ENCODE measurements at places on chromosomes 6 and 20. TPM values are rescaled to one million over a fixed set of nuclear protein-coding genes. Genes with fewer than 3 reads are reported as not detected.
A peak's percentile ranks its signal among the peaks of the same experiment; 100 is the strongest.

DNA sequence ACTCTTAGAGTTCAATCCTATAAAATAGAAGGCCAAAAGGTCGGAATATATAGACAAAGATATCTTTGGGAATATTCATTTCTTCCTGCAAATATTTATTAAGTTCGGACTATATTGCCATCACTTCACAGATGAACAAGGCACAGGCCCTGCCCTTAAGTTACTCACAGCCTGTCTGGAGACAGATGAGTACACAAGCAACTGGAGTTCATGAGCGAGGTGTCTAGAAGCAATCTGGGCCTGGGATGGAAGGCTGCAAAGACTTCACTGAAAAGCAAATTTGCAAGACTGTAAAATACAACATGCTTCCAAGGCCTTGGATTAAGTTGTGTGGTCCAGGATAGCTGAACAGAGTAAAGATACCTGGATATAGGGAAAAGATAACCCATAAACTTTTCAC is 56.7 kb upstream of the CEP85L start:
- DNase-seq = peak; percentile 70

DNA sequence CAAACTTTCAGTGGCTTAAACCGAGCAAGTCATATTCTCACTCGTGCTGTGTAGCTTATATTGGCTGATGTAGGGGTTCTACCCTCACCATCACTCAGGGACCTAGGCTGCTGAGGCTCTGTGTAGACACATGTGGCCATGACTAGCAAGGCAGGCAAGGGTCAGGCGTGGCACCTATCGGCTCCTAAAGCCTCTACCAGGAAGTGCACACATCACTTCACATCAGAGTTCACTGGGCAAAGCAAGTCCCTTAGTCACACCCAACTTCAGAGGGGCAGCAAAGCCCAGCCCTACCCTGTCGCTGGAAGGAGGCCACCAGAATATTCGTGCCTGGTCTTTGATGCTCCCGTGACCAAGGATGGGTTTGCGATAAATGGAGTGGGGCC is 42.9 kb downstream of the PPP1R14C start:
- DNase-seq = no peak

DNA sequence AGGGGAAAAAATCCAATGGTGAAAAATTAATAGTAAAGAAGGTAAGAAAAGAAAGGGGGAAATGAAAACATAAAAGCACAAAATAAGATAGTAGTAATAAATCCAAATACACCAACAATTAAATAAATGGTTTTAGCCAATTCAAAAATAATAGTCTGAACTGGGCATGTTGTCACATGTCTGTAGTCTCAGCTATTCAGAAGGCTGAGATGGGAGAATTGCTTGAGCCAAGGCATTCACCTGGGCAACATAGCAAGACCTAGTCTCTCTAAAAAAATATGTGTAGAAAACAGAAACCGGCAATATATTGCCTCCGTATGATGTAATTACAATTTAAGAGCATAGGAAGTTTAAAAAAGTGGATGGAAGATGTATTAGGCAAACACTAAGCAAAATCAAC is 311.3 kb upstream of the FERMT1 start:
- DNase-seq = no peak

POU5F1 gene
- total RNA-seq = 0.22 TPM

- peak; percentile 87 for DNase-seq
Observed at GRCh38 chr6:160950507-160950906, 41.1 kb upstream of the MAP3K4 start.

DNA sequence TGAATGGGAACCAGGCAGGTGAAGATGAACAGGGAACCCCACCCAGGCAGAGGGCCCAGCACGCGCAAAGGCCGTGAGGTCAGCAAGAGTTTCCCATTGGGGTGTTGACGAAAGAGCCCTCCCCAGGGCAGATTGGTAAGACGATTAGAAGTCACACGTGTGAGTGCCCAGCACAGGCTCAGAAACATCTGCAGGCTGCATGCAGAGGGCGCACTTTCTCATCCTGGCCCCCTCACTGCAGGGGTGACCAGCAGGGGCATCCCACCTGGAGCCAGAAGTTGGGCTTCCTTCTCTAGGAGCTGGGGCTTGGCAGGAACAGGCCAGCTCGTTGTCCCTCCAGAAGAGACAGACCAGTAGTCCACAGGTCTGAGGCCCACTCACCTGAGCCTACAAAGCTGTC is 38.4 kb downstream of the VSTM2L start:
- DNase-seq = no peak

DNA sequence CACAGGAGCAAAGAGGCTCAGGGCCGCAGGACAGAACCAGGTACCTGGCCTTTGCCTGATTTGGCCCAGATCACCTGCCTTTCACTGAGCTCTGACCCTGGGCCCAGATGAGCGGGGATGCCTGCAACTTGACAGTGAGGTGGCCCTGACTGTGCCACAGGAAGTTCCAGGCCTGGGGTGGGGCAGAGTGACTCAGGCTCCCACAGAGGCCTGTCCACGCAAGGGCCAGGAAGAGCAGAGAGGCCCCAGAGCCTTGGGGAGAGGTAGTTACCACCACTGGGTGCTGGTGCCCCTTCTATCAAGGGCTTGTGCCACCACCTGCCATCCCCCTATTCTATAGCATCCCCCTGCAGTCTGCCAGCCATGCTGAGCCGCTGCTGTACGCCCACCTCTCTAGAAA is 4.1 kb upstream of the NOL4L start:
- DNase-seq = peak; percentile 76

- DNase-seq = no peak
Observed at GRCh38 chr6:120228297-120228696, 878.7 kb upstream of the MAN1A1 start.

DNA sequence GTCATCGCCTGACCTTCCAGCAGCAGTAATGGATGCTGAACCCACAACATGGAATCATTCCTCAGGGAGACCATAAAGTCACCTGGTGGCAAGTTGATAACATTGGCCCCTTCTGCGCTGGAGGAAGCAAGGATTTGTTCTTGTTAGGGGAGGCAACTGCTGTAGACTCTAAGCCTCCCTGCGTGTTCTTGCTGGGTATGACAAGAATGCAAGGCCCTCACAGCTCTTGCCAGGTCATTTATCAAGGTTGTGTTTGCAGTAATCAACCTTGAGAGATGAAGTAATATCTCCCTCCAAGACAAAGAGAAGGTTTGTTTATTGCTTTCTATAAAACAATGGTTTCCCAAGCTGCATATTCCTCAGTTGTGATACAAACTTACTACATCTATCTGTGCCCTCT is 80.9 kb downstream of the PERP start:
- no peak for DNase-seq

DNA sequence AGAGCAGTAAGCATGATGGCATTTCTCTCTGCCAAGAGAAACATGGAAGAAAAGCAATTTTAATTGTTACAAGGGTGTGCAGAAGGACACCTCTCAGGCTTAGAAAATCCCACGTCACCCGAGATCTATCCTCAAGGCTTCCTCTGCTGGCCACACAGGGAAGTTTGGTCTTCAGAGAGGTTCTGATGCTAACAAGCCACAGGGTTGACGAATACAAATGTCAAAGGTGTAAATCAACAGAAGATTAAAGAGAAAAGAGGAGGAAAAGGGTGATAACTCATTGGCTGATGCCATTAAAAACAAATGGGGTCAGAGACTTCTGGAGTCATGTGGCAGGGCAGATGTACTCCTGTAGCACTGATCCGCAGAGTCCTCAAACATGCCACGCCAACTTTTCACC is 33.6 kb upstream of the SPDEF start:
- no peak for DNase-seq

DNA sequence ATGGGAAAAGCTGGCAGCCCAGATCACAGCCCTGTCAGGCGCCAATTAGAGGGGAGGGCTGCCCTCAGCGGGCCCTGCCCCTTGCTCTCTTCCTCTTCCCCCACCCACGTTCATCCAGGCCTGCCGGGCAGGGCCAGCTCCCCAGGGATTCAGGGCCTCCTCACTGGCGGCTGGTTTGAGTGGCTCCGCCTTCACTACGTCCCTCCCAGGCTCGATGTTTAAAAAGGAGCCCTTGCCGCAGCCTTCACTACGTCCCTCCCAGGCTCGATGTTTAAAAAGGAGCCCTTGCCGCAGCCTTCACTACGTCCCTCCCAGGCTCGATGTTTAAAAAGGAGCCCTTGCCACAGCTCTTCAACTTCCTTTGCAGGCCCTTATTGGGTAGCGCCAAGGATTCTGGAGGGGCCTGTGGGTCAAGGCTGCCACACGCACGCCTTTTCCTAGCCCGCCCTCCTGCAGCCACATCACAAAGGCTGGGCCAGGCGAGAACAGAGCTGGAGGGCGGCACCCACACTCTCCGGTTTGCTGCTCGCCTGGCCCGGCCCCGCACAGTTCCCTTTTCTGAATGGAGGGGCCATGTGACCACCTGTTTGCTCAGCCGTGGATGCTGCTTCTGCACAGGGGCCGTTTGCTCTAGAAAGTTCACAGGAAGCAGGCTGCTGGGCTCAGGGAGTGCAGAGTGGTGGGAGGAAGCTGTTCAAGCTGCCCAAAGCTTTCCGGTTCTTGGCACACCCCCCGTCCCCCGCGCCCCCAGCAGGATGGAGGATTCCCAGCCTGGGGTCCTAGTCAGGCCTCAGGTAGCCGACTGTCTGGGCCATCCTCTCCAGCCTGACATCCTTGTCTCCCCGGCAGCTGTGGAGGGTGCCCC is 1.6 kb downstream of the SLC17A9 start:
- DNase-seq = peak; percentile 92

GNMT gene
- not detected for total RNA-seq

SLC22A1 gene
- not detected for total RNA-seq

GRCh38 chr6:43113431-43114260 is 37.5 kb downstream of the PTK7 start:
- peak; percentile 35 for DNase-seq

DNA sequence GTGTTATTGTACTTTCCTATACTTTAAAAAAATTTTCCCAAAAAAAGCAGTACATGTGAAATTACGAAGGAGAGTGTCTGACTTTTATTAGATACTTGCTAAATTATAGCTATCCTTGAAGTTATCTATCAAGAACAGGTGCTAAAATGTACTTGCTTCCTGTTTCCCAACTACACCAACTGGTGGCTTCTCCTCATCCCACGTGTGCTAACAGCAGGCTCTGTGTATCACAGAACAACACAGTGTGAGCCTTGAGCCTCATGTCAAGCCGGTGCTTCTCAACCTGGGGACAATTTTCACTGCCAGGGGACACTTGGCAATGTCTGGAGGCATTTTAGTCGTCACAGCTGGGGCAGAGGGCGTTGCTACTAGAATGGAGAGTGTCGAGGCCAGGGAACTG is 36.2 kb upstream of the CDYL start:
- DNase-seq = no peak

- DNase-seq = peak; percentile 38
Observed at GRCh38 chr20:58228103-58228483, 360 bp downstream of the ANKRD60 start.

GRCh38 chr6:42555477-42556457 is 8.1 kb upstream of the UBR2 start:
- DNase-seq = no peak

MAP7 gene
- 1.9 TPM for total RNA-seq

EPHA7 gene
- total RNA-seq = not detected

GRCh38 chr6:4598384-4598995 is 177.7 kb upstream of the CDYL start:
- DNase-seq = no peak

B3GAT2 gene
- not detected for total RNA-seq

RAB44 gene
- not detected for total RNA-seq

BANF2 gene
- not detected for total RNA-seq

DNA sequence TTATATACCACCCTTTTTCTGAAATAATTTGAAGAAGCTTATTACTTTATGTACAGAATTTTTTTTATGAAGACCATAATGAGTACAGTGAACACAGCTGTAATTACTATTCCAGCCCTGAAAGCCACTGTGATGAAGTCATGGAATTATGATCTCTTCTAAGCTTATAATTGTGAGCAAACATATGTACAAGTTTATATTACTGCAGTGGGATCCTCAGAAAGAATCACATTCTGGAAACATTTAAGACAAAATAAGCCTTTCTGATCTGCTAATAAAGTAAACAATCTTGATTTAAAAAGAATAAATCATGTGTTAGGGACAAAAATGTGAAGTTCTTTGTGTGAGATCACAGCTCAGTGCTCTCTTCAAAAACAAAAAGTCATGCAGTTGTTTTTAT is 560.4 kb downstream of the CD109 start:
- peak; percentile 37 for DNase-seq

GRCh38 chr6:153962555-153962954 is 76.5 kb upstream of the OPRM1 start:
- DNase-seq = no peak

CD24 gene
- total RNA-seq = 1.4 TPM

SIM1 gene
- total RNA-seq = 1.6 TPM

DNA sequence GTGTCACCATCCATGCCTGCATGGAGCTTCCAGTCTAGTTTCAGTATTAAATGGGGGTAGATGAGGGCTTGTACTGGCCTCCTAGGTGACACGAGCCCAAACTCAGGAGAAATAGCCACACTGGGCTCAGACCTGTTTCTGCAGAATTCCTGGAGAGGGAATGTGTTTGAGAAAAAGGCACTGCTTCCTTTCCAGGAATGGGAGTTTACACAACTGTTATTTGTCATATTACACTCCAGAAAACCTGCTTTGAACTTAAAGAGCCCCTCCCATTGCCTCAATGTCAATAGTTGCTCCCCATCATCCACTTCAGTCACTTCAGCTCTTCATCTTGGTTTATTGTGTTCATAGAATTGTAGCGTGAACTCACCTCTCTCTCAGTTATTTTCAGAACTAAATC is 151.5 kb downstream of the CFAP61 start:
- DNase-seq = no peak

DNA sequence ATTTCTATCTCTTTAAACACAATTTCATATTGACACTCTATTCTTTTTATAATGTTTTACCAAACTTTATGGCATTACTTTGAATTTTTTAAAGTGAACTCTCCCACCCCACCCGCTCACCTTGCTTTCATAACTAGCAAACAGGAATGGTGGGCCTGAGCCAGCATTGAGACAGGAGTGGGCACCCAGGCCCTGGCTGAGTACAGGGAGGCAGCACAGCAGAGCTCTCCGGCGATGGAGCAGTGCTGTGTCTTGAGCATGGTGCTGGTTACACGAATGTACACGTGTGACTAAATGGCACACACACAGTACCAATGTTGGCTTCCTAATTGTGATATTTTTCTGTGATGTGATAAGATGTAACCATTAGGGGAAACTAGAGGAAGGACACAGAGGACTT is 4.5 kb downstream of the CST11 start:
- no peak for DNase-seq

Measured in GM23248 (cell line).